ENCODE measurements at places on chromosomes 5 and 9.

DNA sequence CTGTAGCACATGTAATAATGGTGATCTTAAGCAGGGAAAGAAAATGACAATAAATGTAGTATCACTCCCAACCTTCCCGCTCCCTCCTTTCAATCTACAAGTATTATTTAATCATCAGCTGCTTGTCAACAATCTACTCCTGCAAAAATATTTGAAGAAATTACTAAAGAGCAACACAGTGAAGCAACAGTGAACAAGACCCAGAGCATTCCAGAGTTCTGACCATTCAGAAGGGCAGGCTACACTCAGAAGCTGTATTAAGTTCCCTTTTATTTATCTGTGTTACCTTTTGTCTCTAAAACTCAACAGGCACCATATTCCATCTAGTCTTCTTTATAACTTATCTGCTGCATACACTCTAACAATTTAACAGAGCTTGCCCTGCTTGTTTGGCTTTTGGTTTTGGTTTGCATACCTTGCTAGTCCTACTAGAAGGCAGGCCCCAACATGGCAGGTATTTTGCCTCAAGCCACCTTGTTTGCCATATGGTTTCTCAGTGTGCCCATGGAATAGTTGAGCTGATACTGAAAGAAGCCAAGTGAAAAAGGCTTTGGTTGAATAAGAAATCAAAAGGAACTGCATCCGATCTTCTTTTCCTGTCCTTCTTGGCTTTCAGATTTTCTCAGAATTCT lies 253.9 kb downstream of the CEMIP2 start:
- no peak for DNase-seq
- no peaks in the 10 kb centered on the region for H3K36me3 ChIP-seq
- H3K27ac ChIP-seq: no peak overlapping the region

DNA sequence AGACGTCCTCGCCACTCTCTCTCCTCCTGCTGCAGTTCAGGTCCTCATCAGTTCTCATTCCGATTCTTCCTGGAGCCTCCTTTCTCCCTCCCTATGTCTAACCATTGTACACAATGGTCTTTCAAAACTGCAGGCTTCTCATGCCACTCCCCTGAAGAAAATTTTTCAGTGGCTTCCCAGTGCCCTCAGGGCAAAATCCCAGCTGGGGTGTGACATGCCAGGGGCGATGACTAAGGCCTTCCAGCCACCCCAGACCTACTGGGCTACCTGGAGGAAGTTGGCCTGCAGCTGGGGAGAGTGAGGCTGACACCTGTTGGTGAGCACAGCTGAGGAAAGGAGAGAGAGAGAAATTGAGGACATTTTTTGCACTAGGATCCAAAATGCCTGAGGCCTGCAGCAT lies 65.2 kb downstream of the SREK1 start:
- H3K36me3 ChIP-seq: no peaks in the 10 kb centered on the region
- no peak overlapping the region for H3K27ac ChIP-seq
- H3K27me3 ChIP-seq: no peaks in the 10 kb centered on the region
- H3K4me3 ChIP-seq: no peak overlapping the region

- no peaks in the 10 kb centered on the region for H3K27me3 ChIP-seq
- H3K4me3 ChIP-seq: no peak overlapping the region
- H3K36me3 ChIP-seq: no peaks in the 10 kb centered on the region
- H3K27ac ChIP-seq: no peak overlapping the region
- DNase-seq: no peak
These were observed 48.4 kb downstream of the EXOSC2 start for GRCh38 chr9:130741831-130742449.

GRCh38 chr9:128908372-128908771 lies 12.4 kb upstream of the PHYHD1 start:
- H3K4me3 ChIP-seq: no peak overlapping the region
- no peak overlapping the region for H3K27ac ChIP-seq
- no peak for DNase-seq
- H3K4me1 ChIP-seq: peaks cover 55% of the 10 kb centered on the region
- peaks cover 46% of the 10 kb centered on the region for H3K36me3 ChIP-seq

DNA sequence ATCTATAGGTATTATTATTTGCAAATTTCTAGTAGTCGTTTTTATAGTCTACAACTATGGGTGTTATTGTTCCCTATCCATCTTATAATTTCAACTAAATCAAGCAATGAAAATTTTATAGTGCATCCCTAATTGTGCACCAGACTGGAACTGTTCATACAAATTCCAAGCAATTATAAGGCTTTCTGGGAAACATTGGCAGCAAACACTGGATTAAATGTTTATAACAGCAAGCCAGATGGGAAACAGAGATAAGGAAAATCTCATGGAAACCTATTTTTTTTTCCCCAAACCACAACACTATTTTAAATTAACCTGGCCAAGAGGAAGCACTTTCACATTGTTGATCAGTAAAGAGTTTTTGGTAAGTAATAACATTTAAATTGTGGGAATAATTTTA lies 524.3 kb downstream of the RASEF start:
- H3K4me1 ChIP-seq: no peaks in the 10 kb centered on the region
- H3K27ac ChIP-seq: no peak overlapping the region
- H3K27me3 ChIP-seq: no peaks in the 10 kb centered on the region

- no peaks in the 10 kb centered on the region for H3K36me3 ChIP-seq
- no peaks in the 10 kb centered on the region for H3K27me3 ChIP-seq
- DNase-seq: no peak
- no peaks in the 10 kb centered on the region for H3K4me1 ChIP-seq
- H3K27ac ChIP-seq: no peak overlapping the region
- no peak overlapping the region for H3K4me3 ChIP-seq
These were observed 37.0 kb upstream of the SYNPO start for GRCh38 chr5:150603491-150603890.

- H3K27me3 ChIP-seq: peaks cover 34% of the 10 kb centered on the region
- no peaks in the 10 kb centered on the region for H3K36me3 ChIP-seq
- peak; percentile 59 for DNase-seq
- H3K4me1 ChIP-seq: peaks cover 8% of the 10 kb centered on the region
- H3K4me3 ChIP-seq: no peak overlapping the region
These were observed 3.2 kb downstream of the SH3PXD2B start for GRCh38 chr5:172450861-172451695.

DNA sequence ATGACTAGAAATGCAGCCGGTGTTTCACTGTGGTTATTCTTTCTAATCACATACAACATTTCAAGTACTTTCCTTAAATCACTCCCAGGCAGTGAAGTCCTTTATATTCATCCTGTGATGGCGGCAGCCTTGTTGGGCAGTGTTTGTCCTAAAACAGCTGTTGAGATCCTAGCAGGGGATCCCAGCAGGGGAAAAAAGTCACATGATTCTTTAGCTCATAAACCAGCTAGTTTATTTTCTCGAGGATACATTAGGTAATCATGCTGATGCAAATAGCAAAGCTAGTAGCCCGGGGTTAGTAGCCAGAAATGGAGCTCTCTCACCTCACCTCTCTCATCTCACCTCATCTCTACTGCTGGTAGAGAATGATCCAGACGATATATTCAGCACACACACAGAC lies 70.5 kb downstream of the FOXD1 start:
- H3K4me1 ChIP-seq: peaks cover 6% of the 10 kb centered on the region
- no peak overlapping the region for H3K4me3 ChIP-seq
- no peak overlapping the region for H3K27ac ChIP-seq
- no peak for DNase-seq
- peaks cover 10% of the 10 kb centered on the region for H3K36me3 ChIP-seq

DNA sequence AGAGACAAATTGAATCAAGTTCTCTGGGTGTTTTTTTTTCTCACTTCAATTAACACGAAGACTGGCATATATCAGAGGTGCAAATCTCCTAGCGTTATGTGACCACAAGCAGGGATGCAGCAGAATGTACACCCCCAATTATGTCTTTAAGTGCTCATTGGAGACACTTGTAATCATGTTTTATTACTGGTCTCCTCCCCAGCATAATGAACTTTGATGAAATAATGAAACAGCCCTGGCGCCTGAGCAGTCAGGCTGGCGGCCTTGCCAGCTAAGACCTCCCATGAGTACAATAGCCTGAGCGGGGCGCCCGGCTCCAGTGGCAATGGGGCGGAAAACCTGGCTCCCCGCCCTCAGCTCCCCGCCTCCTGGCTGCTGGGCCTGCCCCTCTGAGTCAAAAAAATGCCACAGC lies 209.4 kb upstream of the MSX2 start:
- no peak overlapping the region for H3K27ac ChIP-seq
- H3K36me3 ChIP-seq: no peaks in the 10 kb centered on the region
- no peak overlapping the region for H3K4me3 ChIP-seq
- peaks cover 2% of the 10 kb centered on the region for H3K27me3 ChIP-seq

GRCh38 chr5:45622365-45622764 lies 73.8 kb downstream of the HCN1 start:
- no peaks in the 10 kb centered on the region for H3K36me3 ChIP-seq
- H3K27me3 ChIP-seq: no peaks in the 10 kb centered on the region
- no peaks in the 10 kb centered on the region for H3K4me1 ChIP-seq
- no peak for DNase-seq

DNA sequence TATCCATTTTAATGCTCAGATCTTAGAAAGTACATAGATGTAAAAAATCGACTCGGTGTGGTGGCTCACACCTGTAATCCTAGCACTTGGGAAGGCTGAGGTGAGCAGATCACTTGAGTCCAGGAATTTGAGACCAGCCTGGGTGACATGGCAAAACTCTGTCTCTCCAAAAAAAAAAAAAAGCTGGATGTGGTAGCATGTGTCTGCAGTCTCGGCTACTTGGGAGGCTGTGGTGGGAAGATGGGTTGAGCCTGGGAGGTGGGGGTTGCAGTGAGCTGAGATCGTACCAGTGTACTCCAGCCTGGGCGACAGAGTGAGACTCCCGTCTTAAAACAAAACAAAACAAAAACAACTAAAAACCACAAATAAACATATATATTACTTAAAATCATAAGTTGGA lies 61.4 kb downstream of the RASA1 start:
- H3K27ac ChIP-seq: no peak overlapping the region
- H3K4me1 ChIP-seq: peaks cover 10% of the 10 kb centered on the region
- peaks cover 13% of the 10 kb centered on the region for H3K36me3 ChIP-seq
- no peak for DNase-seq
- no peak overlapping the region for H3K4me3 ChIP-seq
- no peaks in the 10 kb centered on the region for H3K27me3 ChIP-seq

- H3K27ac ChIP-seq: no peak overlapping the region
- peaks cover 3% of the 10 kb centered on the region for H3K36me3 ChIP-seq
- H3K4me1 ChIP-seq: peaks cover 33% of the 10 kb centered on the region
- no peak overlapping the region for H3K4me3 ChIP-seq
- peaks cover 4% of the 10 kb centered on the region for H3K27me3 ChIP-seq
- DNase-seq: no peak
These were observed 72.3 kb downstream of the ANGPTL2 start for GRCh38 chr9:127050152-127050551.

DNA sequence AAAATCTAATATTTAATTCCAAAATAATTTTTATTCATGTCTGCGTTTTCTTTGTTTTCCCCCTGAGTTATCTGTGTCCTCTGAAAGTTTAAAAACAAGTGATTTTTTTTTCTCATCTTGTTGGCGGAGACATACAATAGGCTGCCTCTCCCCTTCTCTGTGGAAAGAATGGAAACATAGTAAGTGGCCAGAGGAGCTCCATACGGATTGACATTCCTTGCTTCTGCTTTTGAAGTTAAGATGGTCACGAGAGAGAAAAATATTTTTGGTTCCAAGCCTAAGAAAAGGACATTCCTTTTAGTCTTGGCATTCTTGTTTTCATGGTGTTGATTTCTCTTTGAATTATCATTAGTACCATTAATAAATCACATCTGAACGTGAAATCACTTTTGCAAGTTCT lies 28.3 kb downstream of the ZNF462 start:
- no peak overlapping the region for H3K27ac ChIP-seq
- H3K27me3 ChIP-seq: no peaks in the 10 kb centered on the region
- no peak for DNase-seq
- H3K4me3 ChIP-seq: no peak overlapping the region
- no peaks in the 10 kb centered on the region for H3K4me1 ChIP-seq

DNA sequence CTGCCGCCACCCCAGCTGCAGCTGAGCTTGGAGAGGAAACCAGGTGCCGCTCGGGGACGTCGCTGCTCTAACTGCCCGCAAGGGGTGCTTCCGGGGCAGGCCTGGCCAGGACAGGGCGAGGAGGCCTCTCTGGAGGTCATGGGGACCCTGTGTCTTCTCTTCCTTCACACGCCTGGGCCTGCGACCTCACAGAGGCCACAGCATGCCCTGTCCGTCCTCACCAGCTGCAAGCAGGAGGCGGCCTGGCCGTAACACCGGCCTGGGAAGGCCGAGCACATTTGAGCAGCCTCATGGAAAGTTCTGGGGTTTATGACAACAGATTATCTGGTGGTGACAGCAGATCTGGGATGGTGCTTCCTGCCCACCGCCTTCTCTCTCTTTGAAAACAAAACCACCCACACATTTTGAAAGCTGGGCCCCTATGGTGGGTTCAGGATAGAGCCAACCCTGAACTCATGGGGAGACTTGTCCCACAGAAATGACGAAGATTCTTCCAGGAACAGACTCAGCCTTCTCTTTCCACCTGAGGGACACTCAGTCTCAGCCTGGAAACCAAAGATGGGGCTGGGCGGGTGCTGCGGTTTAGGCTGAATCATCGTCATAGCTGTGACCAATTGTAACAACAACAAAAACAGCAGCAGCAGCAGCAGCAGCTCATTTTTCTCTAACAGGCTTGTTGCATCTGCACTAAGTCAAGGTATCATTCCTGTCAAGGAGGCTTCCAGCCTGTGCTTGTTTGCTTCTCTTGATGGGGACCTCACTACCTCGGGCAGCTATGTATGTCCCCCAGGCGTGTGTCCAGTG lies 99.6 kb upstream of the RAPGEF1 start:
- H3K27ac ChIP-seq: peak overlapping the region; percentile 79
- no peaks in the 10 kb centered on the region for H3K36me3 ChIP-seq
- peaks cover 12% of the 10 kb centered on the region for H3K4me1 ChIP-seq
- no peak overlapping the region for H3K4me3 ChIP-seq

GRCh38 chr9:124504530-124505005 lies 2.6 kb downstream of the NR5A1 start:
- H3K4me1 ChIP-seq: peaks cover 9% of the 10 kb centered on the region
- H3K4me3 ChIP-seq: no peak overlapping the region
- H3K27me3 ChIP-seq: peaks cover 22% of the 10 kb centered on the region
- no peak for DNase-seq

DNA sequence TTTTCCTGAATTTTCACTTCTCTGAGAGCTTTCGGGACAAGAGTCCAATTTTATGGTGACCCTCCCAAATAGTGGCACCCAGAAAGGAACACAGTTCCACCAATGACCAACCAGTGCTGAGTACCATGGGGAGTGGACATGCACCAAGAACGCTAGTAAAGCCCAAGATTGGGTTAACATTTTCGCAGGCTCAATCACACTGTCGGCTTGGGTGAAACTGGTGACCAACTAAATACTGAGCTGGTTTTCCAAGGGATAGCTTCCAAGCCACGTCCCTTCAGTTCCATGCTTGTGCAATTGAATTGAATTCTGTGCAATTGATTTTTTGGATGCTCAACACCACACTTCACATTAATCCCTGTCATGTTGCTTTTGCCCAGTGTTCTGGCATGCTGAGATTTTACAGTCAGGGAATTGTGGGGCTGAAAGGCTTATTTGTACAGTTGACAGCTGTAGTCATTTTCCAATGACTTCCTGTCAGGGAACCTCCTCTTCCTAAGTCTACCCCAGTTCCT lies 37.6 kb upstream of the TRMT10B start:
- H3K27ac ChIP-seq: no peak overlapping the region
- no peak for DNase-seq
- H3K4me3 ChIP-seq: no peak overlapping the region
- peaks cover 14% of the 10 kb centered on the region for H3K27me3 ChIP-seq

All from activated CD8-positive, alpha-beta T cell treated with anti-CD3 and anti-CD28 coated beads, Interleukin-2, amount 10 ng/mL, durations not matched to agents 7 days and 5 days (primary cell).